Activated CD4-positive, CD25-positive, alpha-beta regulatory T cell (primary cell): ENCODE measurements at places on chromosomes 1 and 21.
A peak's percentile ranks its signal among the peaks of the same experiment; 100 is the strongest.

- DNase-seq, result no peak
Observed at GRCh38 chr1:77899647-77900320, 11.4 kb downstream of the NEXN start.

- DNase-seq, result no peak
Observed at GRCh38 chr1:18631496-18632217, 1.0 kb downstream of the PAX7 start.

DNA sequence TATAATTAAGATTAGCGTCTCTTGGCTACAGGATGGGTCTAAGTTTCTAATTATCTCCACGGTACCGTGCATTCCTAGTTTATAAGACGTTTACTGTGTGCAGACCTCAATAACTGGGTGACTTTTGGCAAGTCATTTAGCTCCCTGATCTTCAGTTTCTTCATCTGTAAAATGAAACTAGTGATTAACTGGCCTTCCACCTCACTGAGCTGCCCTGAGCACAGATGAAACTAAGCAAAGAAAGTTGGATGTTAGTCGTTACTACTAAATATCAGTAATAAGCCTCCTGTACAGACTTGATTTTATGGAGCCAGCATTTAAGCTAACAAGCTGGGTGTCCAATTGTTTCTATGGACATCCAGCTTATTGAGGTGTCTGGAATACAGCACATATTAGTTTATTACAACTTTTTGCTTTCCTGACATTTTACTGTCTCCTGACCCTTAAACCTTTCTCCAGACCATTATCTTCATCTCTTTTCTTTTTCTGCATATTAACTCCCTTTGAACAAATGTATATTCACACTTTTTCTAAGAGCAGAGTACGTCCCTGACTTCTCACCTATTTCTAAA lies 1.1 kb downstream of the CR2 start:
- no peak for DNase-seq

- no peak for DNase-seq
Observed at GRCh38 chr1:154802982-154803920, 66.8 kb downstream of the KCNN3 start.

- DNase-seq, result no peak
Observed at GRCh38 chr1:75838079-75838478, 41.4 kb downstream of the MSH4 start.

GRCh38 chr1:223842784-223843183 lies 3.0 kb downstream of the TP53BP2 start:
- DNase-seq, result no peak

DNA sequence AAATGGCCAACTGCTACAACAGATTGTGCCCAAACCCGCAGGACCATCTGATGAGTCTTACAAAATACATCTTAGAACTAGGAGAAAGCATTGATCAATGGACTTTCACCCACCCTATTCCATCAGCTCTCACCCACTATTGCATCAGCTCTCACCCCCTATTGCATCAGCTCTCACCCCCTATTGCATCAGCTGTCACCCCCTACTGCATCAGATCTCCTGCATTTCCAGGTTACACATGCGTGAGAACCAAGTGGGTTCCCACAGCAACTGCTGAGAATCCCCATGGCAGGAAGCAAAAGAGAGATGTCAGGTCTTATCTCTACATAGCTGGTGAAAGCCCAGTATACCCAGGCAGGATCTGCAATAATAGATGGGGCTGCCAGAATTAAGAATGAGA lies 533.5 kb downstream of the LTN1 start:
- no peak for DNase-seq

- no peak for DNase-seq
Observed at GRCh38 chr1:87927391-87928280, 599.0 kb downstream of the LMO4 start.

DNA sequence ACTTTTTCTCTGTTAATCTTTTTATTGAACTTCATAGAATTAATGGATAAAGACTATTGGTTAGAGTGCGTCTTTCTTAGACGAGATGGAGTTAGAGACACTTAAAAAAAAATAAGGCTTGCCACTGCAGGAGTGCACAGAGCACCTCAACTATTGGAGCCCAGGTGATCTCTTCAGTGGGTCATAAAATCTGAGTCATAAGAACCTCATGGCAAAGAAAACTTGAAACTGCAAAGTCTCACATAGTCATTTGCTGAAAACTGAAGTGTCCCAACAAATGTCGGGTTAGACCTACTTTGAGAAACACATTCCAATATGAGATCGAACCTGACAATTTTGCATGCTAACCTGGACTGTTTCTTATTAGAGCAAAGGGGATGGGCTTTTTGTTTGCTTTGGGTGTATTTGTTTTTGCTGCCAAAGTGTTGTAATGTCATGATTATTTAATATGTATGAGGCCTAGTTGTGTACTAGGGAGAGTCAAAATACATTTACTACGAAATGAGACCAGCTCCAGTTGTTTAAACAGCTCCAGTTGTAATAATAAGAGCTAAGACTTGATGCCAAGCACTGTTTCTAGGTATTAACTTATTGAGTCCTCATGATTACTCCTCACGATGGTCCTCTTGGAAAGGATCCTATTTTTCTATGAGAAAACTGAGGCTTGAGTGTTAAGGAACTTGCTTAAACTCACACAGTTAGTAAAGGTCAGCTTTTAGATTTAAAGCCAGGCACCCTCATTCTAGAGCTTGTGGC lies 65.1 kb downstream of the DDR2 start:
- no peak for DNase-seq

GRCh38 chr1:101420406-101420805 lies 183.6 kb downstream of the S1PR1 start:
- DNase-seq, result no peak

DNA sequence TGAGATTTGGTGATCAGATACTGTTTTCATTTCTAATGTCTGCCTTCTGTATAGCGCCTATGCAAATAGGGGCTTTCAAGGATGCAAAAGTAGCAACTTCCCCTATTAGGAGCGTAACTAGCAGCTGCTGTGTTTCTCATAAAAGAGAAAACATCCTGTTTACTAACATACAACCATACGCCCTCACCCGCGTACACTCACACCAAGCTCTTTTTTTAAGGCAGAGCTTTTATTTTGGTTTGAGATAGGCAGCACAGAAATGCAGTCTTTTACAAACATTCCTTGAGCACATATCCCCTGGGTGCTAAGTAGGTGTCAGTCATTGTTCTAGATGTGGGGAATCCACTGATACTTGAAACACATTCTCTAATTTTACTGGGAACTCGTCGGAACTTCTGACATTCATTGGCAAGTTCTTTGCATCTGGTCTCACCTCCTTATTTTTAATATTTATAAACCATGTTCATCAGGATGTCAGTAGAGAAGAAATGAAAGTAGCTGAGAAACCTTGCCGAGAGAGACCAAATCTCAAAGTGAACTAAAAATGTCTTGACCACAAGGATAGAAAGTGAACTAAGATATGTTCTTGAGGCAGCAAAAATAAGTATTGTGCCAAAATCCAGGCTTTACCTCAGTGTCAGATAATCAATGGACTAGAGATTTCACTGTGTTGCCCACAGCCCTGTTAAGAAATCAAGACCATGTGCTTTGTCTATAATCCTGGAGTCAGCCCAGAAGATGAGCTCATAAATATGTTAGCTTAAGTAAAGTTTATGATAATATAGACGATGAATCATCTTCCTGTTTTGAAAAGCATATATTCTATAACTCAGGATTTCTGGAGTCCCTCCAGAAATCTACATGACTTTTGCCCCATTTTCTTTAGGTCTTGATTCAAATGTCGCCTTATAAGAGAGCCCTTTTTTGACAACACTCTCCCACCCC lies 350.9 kb downstream of the ST6GALNAC3 start:
- DNase-seq, result no peak

GRCh38 chr1:96292141-96292540 lies 429.4 kb upstream of the PTBP2 start:
- DNase-seq, result no peak

DNA sequence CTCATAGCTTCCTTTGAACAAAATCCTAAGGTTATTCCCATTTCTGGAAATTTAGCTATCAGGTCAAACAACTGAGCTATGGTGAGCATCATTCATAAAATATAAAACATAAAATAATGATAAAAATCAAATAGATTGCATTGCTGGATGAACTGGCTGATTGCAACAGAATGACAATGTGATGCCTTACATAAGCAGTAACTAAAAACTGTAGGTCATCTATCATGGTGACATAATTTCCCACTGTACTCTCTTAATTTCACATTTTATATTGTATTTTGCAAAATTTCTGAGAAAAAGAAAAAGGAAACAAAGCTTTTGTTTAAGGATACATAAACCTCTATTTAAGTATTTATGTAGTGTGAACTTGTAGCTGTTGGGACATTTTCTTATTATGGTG lies 4.6 kb downstream of the PTGER3 start:
- DNase-seq, result no peak

GRCh38 chr1:66503841-66504470 lies 30.0 kb upstream of the SGIP1 start:
- no peak for DNase-seq

GRCh38 chr1:235502601-235503402 lies 1.4 kb downstream of the B3GALNT2 start:
- no peak for DNase-seq

DNA sequence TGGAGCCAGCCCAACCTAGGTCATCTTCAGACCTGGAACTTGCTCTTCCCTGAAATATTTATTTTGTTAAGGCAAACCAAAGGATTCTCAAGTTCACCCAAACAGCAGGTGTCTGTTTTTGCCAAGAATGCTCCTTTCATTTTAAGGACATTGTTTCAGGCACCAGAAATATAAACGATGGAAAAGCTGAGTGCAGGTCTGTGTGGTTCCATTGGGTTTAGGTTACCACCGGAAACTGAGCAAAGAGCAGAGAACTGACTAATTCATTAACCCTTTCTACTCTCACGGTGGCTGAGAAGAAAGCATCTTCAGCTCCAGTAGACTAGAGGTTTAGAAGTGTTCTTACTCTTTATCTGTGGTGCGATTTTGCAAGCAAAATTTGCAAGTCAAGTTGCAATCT lies 38.0 kb upstream of the ZC3H11B start:
- DNase-seq, result no peak

- peak; percentile 47 for DNase-seq
Observed at GRCh38 chr1:111471012-111471411, 2.8 kb upstream of the C1orf162 start.

DNA sequence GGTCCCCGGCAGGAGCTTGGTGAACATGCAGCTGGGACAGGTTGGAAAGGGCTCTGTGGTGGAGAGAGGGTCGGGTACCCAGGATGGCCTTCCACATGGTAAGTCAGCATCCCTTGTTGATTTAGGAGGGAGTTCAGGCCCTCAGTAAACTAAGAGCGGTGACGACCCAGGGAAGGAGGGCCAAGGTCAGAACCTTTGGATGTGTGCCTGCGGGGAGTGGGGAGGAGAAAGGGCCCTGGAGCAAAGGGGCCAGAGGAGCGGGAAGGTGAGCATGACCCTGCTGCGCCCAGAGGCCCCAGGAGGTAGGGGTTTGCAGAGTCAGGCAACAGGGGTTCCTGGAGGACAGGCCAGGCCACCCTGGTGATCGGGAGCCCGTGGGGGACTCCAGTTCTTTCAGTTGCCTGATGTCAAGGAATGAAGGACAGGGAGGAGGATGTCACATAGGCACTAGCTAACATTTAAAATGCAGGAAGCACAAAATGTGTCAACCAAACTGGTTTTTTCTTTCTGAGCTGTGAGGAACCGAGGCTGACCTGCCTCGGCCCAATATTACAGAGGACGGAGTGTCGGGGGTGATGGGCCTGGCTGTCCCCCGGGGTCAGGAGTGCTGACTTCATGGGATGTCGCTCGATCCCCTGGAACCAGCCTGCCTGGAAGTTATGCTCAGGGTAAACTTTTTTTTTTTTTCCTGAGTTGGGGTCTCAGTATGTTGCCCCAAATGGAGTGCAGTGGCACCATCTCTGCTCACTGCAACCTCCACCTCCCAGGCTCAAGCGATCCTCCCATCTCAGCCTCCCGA lies 117.4 kb upstream of the SLC45A1 start:
- DNase-seq, result no peak
